ENCODE measurements at places on chromosomes 2 and 18.

DNA sequence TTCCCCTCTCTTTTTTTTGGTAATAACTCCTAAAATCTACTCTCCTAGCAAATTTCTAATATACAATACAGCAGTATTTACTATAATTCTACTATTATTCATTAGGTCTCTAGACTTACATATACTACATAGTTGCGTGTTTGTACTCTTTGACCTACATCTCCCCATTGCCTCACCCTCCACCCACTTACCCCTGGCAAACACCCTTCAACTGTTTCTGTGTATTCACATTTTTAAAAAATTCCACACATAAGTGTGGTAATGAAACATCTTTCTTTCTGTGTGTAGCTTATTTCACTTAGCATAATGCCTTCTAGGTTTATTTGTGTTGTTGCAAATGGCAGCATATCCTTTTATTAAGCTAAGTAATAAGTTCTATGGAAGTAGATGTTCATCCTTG, 336.0 kb downstream of the CCDC85A start:
- no peak for DNase-seq

DNA sequence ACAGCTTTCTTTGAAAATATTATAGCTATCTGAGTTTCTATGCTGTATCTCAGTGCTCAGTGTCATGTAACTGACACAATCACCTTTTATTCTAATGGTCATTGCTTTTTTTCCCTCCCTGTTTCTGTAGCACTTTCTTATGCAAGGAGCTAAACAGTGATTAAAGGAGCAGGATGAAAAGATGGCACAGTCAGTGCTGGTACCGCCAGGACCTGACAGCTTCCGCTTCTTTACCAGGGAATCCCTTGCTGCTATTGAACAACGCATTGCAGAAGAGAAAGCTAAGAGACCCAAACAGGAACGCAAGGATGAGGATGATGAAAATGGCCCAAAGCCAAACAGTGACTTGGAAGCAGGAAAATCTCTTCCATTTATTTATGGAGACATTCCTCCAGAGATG, 56.4 kb downstream of the SCN2A start:
- no peak for DNase-seq

- DNase-seq = no peak
These were observed 686.8 kb downstream of the ZEB2 start for GRCh38 chr2:143833015-143833660.

DNA sequence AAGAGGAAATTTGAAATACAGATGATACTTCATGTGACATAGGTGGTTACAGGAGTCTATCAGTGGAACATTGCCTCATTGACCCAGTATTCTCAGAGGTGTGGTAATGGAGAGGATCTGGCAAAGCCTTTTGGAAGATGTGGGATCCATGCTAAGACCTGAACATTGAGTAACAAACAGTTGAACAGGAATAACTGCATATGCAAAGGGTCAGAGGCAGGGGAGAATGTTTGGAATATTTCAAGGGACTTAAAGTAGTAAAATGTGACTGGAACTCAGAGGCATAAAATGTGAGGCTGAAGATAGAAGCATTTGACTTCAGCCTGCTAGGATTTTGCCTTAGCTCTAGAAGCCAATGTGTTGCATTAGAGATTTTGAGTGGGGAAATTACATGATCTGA, 300.2 kb upstream of the ETAA1 start:
- DNase-seq = no peak

- DNase-seq = no peak
These were observed 95.6 kb downstream of the LAMA3 start for GRCh38 chr18:23784832-23785245.

DNA sequence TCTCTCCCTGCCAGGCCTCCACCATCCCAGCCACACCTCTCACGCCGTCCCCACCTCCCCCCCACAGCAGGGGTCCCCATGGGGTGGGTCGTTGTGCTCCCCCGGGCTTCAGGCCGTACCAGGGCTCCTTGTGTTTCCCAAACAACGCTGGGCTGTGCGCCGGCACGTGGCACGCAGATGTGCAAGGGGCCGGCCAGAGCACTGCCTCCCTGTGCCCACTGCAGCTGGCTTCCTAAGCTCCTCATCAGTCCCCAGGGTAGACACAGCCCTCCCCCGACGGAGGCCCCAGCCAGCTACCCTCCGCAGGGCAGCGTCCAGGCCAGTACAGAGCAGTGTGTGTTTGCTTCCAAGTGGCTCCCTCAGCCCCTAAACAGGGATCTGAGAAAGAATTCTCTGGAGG, 34.0 kb downstream of the BIN1 start:
- DNase-seq = no peak

GRCh38 chr2:45220227-45220626, 211.0 kb upstream of the SIX2 start:
- no peak for DNase-seq

- DNase-seq = no peak
These were observed 211.1 kb downstream of the ALPK2 start for GRCh38 chr18:58417752-58418151.

GRCh38 chr2:113134717-113135116, 7.3 kb downstream of the IL1RN start:
- no peak for DNase-seq

DNA sequence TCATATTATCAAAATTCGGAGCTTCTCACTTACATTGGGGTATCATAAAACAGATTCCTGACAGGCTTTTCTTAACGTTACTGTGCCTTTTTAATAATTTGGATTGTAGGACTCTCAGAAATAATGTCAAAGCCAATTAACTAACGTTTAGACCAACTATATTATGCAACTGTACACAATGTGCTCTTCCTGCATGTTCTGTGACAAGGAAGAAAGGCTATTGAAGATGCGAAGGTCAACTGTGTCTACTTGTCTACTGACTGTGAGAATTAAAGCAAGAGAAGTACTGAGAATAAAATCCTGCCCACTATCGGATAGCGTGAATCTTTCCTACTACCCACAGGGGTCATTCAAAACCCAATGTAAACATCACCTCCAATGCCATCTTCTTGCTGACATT, 393.0 kb downstream of the NBAS start:
- DNase-seq = no peak

DNA sequence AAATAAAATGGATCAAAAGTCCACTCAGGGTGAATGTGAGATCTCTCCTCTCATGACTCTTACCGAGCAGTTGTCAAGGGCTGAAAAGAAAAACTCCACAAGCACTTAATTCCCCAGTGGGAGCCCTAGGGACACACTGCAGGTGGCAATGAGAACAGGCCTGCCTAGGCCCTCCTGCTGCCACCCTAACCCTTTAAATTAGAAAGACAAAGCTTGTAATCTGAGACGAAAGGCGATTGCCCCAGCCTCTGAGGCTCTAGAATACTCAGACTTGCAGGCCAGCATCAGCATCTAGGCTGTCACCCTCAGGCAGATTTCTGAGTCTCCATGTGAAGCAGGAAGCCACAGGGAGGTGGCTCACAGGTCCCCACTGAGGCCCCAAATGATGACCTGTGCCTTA, 457.0 kb upstream of the MYT1L start:
- no peak for DNase-seq

DNA sequence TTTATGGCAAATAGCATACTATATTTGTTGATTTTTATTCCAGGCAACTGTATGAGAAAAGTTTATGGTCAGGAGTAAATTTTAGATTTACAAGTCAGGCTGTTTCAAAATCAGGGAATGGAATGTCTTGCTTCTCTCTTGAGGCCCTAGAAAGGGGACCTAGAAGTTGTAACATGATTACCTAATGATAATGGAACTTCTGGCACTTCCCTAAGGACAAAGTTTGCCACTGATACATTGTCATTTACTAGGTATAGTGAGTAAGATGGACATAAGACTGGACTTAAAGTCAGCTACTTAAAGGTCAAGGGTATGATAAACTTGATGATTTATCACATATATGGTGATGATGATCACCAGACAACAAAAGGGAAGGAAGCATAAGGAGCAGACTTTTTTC, 103.3 kb upstream of the VRK2 start:
- no peak for DNase-seq

GRCh38 chr2:8509621-8510020, 172.2 kb upstream of the ID2 start:
- DNase-seq = no peak
